ENCODE measurements at places on chromosomes 2 and 18. TPM values are rescaled to one million over a fixed set of nuclear protein-coding genes. Genes with fewer than 3 reads are reported as not detected.

EFHD1 gene
- 1.8 TPM for total RNA-seq

RAB17 gene
- total RNA-seq = not detected

CAMKMT gene
- 5.9 TPM for total RNA-seq

ADAM23 gene
- 12.6 TPM for total RNA-seq

TUBA3D gene
- 1.7 TPM for total RNA-seq

ALS2 gene
- 12.4 TPM for total RNA-seq

RIT2 gene
- not detected for total RNA-seq

SERPINB5 gene
- total RNA-seq = not detected

LYPD1 gene
- 12.0 TPM for total RNA-seq

ERCC3 gene
- total RNA-seq = 46.3 TPM

CERKL gene
- 0.24 TPM for total RNA-seq

EGR4 gene
- total RNA-seq = 0.43 TPM

SULT1C4 gene
- total RNA-seq = 0.27 TPM

LRRTM4 gene
- total RNA-seq = not detected

TBC1D8 gene
- 69.0 TPM for total RNA-seq

CAPN14 gene
- total RNA-seq = not detected

CEBPZ gene
- total RNA-seq = 64.9 TPM

MOCOS gene
- total RNA-seq = 2.7 TPM

Data from A549 treated with ZK216348 at 1 μM for 4 hours (cell line).